Foreskin melanocyte (primary cell): ENCODE measurements at places on chromosomes 16 and 17.
A peak's percentile ranks its signal among the peaks of the same experiment; 100 is the strongest.

DNA sequence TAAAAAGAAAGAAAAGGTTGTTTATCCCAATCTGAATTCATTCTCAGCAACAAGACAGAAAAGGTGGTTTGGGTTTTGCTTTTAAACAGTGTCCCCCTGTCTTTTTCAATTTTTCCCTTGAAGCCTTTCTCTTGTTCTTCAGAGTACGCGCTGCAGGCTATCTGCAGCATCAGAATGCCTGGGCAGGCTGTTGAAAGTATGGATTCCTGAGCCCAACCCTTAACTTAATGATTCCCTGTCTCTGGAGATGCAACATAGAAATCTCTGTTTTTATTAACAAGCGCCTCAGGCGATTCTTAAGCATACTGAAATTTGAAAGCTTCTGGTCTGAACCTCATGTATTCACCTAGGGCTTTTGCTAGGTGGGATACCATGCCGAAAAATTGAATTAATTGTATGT, 32.1 kb downstream of the DGKE start:
- no peak for DNase-seq

- DNase-seq: no peak
Measured at GRCh38 chr17:4584917-4585637, 748 bp downstream of the SMTNL2 start.

- peak; percentile 27 for DNase-seq
Measured at GRCh38 chr17:14926526-14927122, 338.5 kb downstream of the PMP22 start.

DNA sequence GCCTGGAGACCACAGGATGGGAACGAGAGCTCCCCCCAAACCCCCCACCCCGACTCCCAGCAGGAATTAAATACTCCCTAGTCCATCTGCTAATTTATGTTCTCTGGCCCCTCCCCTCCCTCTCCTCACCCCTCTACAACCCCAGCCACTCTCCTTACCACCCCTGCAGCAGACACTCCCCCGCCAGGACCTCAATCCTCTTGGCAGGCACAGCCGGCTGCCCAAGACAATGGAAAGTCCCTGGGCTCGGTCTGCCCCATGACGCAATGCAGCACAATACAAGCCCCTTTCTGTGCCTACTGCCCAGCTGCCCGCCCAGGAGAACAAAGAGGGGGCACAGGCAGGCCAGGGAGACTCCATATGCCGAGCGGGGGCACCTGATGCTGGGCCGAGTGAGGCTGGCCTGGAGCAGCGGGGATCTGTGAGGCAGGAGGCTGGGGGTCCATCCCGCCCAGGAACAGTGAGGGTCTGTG, 30.3 kb upstream of the CDC42EP4 start:
- no peak for DNase-seq

DNA sequence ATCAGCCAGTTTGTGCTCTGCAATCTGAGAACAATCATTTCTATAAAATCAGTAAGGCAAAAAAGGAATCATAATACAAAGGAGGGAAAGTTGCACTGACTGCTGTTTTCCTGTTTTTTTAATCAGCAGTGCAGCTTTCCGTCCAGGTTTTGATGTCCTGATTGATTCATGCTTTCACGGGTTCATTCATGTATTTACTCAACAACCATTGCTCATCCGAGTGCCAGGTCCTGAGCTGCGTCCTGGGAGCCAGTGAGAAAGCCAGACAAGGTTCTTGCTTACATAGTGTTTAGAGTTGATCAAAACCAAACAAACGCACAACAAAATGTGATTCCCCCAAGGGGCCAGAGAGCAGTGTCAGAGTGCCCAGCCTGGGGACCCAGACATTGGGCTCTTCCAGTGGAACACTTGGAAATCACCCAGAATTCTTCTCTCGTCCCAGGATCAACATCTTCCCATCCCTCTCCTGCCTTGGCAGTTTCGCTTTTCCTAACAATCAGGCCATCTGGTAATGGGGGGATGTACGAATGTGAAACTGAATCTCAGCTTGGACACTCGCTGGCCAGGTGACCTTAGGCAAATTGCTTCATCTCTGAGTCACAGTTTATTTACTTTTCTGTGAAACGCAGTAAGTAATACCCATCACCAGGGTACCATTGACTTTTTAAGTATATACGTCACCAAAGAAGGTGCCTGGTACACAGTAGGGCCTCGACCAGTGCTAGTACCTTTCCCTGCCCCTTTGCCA, 13.3 kb upstream of the C1QL1 start:
- DNase-seq: no peak

DNA sequence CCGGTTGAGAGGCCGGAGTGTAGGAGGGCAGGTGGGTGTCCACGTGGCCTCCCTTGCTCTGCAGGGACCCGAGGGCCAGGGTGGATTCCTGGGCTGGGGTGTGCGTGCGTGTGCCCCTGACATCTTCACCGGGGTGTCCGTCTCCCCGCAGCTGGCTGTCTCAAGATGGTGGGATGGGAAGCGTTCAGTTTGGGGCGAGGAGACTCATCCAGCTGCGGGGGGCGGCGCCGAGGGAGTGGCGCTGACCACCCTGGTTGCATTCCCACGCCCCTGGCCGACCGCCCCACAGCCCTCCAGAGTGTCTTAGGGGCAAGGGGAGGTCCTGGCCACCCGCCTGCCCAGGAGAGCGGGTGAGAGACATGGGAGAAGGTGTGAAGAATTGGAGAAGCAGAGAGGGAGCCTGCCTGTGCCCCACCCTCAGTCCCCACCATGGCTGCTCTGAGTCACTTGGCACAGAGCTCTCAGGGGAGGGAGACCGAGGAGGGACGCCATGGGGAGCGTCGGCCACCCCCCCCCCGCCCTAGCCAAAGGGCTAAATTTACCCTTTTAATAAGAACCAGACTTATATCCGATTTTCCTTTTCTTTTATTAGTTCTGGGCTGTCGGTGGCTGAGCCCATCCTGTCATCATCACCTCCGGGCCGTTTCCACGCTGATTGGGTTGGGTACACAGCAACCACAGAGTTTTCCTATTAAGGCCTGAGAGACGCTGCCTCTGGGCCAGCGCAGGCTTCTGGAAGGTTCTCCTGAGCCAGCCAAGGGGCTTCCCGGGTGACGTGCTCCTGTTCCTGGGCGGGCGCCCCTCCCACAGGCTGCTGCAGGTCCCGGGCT, 22.0 kb downstream of the BAHCC1 start:
- DNase-seq: no peak

GRCh38 chr16:66434619-66435430, 7.7 kb downstream of the BEAN1 start:
- DNase-seq: no peak

DNA sequence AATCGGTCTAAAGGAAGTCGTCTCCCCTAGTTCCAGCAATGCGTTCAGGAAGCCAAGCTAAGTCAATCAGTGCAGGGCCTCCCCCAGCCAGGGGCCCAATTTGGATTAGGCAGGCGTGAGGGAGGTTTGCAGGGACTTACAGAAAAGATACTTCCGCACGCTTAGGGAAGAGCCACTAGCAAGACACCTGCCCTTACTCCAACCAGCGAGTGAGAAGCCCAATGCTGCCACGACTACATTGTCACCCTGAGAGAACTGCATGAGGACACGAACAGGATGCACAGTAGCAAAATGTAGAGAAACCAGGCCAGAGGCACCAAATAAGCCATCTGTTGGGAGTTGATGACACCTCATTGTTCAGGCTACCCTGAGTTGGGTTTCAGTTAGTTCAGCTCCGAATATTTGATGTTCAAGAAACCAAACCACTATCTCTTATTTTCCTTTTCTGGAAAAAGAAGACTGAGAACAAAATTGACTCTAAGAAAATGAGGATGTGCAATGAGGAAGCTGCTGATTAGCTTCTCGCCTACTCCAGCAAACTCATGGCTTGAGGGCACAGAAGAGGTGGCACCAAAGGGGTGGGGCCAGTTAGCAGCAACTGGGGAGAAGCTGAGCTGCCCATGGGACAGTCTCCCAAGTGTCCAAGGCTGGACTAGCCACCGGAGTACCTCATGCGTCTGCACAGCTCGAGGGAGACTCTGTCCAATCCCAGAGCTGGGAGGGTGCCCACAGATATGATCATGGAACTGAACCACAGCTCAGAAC, 29.3 kb downstream of the TK2 start:
- no peak for DNase-seq

DNA sequence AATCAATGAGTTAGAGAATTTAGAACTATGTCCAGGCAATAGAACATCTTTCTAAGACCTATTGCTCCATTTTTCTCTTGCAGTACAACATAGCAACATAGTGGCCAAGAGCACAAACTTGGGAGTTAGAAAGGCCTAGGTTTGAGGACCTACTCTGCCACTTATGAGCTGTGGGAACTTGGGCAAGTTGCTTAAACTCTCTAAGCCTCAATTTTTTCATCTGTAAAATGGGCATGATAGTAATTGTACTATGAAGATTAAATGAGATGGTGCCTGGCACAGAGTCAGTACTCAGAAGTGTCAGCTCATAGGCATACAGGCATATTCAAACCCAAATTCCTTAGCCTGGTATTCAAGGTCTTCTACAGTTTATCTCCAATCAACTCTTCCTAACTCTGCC, 25.1 kb downstream of the IRX5 start:
- no peak for DNase-seq

- no peak for DNase-seq
Measured at GRCh38 chr17:73364155-73364522, 52.3 kb upstream of the CDC42EP4 start.

DNA sequence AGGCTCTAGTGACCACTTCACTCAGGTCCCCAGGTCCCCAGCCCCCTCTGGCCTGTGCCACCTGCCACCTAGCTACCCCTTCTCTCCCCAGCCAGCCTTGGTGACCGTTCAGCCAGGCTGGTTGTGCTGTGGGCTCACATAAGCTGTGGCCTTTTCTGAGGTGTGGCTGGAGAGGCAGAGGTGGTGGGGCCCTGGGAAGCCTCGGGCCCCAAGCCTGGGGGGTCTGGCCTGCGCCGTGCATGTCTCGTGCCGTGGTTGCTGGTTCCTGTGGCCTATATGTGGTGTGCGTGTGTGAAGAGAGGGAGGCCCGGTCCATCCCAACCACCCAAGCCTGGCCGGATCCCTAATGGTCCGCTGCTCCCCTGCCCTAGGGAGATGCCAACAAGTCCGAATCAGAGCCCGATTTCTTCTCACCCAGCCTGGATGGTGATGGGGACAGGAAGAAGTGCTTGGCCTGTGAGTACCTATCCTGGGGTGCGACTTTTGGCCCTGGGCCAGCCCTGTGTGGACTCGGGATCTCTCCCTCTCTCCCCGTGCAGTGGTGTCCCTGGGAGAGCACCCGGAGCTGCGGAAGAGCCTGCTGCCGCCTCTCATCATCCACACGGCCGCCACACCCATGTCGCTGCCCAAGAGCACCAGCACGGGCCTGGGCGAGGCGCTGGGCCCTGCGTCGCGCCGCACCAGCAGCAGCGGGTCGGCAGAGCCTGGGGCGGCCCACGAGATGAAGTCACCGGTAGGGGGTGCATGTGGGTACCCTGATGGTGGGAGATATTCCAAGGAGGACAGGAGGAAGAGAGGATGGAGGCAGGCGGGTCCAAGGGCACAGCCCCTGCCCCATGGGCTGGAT, 35.9 kb downstream of the CACNA1G start:
- DNase-seq: no peak

DNA sequence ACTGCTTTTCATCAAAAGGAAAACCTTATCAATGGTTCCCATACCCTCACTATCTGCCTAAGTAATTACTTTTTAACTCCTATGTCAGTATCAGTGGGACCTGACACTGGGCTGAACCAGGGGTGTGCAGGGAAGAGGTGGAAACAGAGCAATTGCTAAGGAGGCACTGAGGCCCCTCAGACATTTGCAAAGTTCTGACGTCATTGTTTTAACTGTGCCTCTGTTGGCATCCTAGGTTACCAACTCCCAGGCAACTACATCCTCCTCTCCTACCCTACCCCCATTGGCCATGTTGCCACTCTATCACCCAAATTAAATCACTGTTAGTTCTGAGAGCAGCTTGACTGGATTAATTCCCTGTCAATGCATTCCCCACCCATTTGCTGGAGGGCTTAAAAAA, 8.0 kb upstream of the WWOX start:
- no peak for DNase-seq

DNA sequence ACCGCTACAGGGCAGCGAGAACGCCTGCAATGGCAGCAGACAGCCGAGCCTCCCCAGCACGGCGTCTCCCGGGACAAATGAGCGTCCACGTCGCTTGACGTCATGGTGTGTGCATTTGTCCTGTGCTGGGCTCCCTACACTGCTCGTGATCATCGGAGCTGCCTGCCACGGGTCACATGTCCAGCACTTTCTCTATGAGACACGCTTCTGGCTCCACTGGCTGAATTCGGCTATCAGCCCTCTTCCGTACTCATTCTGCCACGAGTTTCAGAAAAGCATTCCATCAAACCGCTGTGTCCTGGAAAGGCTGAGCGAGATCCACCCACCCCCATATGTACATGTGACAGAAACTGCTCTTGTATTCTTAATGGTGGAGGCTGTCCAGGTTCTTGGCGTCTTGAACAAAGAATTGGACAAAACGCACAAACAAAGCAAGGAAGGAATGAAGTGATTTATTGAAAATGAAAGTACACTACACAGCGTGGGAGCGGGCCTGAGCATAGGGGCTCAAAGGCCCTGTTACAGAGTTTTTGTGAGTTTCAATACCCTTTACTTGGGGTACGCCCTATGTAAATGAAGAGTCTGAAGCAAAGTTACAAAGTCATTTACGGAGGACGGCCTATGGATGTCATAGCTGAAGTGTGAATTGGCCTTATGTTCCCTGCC, 28.5 kb upstream of the SHCBP1 start:
- DNase-seq: no peak

GRCh38 chr16:66228792-66229191, 137.7 kb upstream of the CDH5 start:
- no peak for DNase-seq

DNA sequence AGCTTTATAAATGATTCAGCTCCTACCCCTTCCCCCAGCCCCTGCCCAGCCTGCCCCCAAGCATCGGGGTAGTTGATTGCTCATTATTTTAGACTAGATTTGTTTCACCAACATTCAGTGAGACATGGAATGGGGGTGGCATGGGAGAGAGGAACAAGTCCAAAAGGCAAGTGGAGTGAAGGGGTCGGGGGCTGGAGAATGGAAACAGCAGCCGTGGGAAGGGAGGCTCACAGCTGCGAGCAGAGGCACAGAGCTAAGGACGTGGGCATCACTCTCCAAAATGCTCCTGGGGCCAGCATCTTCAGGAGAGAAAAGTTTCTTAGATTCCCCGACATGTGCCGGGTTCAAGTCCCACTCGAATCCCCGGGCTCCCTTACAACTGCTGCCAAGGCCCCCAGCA, 19.3 kb downstream of the PIPOX start:
- no peak for DNase-seq

- DNase-seq: peak; percentile 85
Measured at GRCh38 chr17:5236938-5237540, 2.4 kb upstream of the SCIMP start.

DNA sequence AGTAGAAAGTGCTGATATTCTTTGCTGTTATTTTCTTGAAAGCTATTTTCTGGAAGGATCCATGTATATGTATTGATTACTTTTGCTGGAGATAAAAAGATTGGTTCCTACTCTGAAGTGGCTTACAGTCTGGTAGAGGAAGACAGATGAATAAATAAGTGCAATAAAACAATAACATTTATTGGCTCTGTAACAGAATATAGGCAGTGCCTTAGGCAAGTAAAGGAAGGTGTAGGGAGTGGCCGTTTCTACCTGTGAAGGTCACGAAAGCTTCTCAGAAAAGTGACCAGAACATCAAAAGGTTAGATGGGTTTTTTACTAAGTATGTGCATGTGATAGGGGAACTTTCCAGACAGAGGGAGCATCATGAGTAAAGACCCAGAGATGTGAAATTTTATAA, 43.1 kb downstream of the COX10 start:
- DNase-seq: no peak
